ENCODE measurements at places on chromosomes 1 and 21. TPM values are rescaled to one million over a fixed set of nuclear protein-coding genes. Genes with fewer than 3 reads are reported as not detected.

TRIM67 gene
- not detected for total RNA-seq

LHX4 gene
- not detected for total RNA-seq

SHC1 gene
- total RNA-seq, result 97.1 TPM

AMY1A gene
- 1.1 TPM for total RNA-seq

PLXNA2 gene
- total RNA-seq, result 12.0 TPM

Data from uterus (tissue), 4 donors.